ENCODE measurements at places on chromosomes 5 and 9.

DNA sequence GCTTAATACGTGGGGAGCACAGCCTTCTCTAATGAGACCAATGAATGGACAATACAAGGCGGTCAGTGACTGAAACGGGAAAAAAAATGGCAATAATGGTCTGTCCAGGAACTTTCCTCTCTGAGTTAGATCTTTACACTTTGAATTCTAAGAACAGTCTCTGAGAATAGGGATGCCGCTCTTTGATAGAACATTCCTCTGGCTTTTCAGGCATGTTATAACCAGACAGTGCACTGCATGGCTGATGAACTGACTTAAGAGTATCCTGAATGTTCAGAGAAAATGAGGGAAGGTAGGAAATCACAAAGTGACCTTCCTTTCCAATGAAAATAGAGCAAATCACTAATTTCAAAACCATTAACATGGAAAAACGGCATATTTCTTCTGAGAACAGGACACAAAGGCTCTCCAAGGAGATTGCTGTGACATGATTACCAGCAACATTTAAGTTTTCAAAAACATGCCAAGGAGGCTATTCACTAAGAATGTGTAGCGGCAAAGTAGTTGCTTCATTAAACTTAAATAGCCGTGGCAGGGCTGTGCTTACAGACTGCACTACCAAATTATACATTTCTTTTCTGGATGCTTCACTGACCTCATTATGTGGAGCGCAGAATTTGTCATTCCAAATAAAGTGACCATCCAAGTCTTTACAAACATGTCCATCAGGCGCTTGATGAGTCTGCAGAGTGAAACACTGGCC lies 105.9 kb downstream of the MARCHF3 start:
- no peak for DNase-seq

- no peak for DNase-seq
Observed at GRCh38 chr5:76368941-76369340, 34.1 kb upstream of the IQGAP2 start.

DNA sequence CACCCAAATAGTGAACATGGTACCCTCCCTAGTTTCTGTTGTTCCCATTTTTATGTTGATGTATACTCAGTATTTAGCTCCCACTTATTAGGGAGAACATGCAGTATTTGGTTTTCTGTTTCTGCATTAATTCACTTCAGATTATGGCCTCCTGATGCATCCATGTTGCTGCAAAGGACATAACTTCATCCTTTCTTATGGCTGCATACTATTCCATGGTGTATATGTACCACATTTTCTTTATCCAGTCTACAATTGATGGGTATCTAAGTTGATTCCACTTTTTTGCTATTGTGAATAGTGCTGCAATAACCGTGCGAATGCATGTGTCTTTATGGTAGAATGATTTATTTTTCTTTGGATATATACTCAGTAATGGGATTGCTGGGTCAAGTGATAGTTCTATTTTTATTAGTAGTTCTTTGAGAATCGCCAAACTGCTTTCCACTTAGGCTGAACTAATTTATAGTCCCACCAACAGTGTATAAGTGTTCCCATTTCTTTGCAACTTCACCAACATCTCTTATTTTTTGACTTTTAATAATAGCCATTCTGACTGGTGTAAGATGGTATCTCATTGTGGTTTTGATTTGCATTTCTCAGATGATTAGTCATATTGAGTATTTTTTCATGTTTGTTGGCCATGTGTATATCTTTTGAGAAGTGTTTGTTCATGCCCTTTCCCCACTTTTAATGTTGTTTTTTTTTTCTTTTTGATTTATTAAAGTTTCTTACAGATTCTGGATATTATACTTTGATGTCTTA lies 79.6 kb downstream of the SMIM15 start:
- DNase-seq, result no peak

- no peak for DNase-seq
Observed at GRCh38 chr9:71891557-71892189, 19.3 kb downstream of the ABHD17B start.

DNA sequence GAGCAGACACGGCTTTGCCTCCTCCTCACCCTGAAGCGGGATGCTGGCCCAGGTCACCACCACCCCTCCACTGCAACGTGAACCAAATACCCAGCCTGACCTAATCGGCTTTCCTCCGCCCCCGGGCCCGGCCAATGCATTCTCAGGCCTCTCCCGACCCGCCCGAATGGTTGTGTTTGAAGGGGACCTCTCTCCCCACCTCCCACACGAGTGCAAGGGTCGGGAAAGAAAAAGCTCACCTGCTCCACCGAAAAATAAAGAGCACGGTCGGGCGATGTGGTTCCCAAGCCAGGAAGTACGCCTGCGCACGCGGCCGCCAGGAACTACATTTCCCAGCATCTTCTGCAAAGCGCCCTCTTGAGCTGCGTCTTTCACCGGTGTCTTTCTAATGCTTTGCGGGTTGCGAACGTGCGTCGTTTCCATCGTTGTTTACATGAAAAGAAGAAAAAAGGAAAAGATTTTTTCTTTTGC lies at the start of gene ZNF883:
Gene ZNF883 (minus strand): TSS at position 282 of the 471 bp plus-strand sequence.
- DNase-seq, result peak; percentile 84

GRCh38 chr9:90046317-90046861 lies 441.6 kb downstream of the GADD45G start:
- no peak for DNase-seq

DNA sequence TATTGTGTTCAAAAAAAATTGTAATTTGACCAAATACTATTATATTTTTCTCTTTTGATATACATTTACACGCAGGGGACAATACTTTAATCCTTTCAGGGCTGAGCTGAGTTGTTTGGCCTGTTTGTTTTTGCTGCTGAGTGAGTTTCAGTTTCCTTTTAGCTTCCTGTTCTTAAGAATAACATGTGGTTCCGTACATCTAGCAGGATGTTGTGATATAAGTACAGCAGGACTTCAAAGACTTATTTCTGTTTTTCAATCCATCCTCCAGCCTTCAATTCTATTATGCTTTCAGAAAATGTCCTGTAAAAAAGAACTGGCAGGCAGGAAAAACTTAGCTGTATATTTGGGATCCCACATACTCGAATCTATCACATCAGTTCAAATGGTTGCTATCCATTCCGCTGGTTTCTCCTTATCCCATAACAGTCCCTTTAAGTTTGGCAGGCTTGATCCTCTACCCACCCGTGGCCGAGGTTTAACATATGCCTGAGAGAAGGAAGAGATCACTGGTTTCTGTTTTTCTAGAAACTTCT lies 1037.3 kb upstream of the ACO1 start:
- no peak for DNase-seq

DNA sequence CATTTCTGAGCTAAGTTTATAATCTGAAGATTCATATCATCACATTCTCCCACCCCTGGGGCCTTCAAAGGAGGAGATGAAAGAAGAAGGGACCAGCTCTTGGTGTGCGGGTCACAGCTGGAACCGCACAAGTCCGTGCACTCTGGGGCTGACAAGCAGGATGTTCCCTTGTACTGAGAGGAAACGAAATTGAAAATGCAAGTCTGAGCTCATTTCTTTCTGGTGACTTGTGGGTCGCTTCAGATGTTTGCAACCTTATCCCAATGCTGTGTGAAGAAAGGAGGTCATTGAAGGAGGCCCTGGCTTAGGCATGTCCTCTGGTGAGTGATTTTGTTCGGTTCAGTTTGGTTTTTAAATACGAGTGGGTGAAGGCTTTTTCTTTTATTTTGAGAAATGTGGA lies 59.6 kb downstream of the C9orf152 start:
- no peak for DNase-seq

GRCh38 chr9:29555502-29555901 lies 1982.2 kb upstream of the C9orf72 start:
- no peak for DNase-seq

GRCh38 chr5:10486511-10487344 lies 45.0 kb downstream of the ROPN1L start:
- DNase-seq, result no peak
